ENCODE measurements at places on chromosomes 7 and 10. TPM values are rescaled to one million over a fixed set of nuclear protein-coding genes. Genes with fewer than 3 reads are reported as not detected.

DNA sequence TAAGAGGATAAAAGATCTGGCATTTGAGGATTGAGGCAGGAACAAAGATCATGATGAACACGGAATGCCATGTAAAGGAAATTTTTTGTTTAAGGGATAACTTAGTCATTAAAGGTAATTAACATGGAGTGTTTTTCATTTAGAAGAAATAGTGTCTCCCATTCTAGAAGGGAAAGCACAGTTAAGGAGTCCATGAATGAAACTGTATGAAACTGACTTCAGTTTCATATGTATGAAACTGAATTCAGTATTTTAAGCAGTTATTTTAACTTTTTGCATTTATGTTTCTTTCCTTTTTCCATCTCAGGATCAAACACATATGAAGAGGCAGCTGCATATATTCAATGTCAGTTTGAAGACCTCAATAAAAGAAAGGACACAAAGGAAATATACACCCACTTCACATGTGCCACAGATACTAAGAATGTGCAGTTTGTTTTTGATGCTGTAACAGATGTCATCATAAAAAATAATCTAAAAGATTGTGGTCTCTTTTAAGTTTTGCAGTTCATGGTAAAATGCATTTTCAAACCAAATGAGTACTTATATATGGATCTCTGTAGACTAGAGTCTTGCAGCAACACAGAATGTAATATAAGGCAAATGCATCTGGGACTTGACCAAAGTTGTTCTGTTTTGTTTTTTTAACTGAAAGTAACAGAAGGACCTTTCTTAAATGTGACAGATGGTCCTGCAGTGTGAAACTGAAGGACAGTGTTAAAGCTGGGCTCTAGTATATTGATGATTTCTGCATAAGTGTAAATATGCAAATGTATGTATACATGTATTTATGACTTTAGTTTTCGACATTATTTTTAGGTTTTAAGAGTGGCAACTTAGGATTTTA lies 82.6 kb downstream of the GNAI1 start:
- DNase-seq = no peak

DNA sequence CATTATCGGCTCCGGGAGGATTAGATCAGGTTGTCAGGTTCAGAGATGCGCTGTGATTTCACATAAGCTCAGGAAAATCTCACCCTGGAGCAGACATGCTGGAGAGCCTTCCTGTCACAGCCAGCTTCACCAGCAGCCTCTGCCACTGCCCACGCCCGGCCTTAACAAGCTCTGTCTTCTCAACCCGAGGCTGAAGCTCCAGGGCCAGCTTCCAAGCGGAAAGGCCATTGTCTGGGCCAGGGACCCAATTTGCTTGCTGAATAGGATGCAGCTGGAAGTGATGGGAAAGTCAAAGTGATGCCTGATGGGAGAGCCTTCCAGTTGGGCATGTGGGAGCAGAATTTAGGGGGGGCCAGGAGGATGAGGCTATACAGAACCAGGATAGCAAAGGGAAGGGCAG lies 36.3 kb downstream of the C10orf105 start:
- DNase-seq = no peak

DNA sequence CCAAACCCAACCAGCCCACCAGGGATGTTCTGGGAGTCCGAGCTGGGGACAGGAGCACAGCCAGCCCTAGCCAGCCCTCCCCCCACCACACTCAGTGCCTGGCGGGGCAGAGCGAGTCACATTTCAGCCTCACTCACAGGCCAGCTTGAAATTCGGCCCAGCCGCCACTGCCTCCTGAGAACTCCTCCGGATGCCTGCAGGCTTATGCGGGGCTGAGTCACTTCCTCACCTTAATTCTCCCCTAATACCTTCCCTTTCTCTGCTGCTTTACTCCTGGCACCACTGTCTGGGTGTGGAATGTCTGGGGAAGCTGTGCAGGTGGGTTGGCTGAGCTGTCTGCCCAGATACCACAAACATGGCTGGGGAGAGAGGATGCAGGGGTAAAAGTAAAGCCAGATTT lies 22.6 kb upstream of the DLG5 start:
- DNase-seq = no peak

GRCh38 chr10:28946479-28946878 lies 269.2 kb downstream of the BAMBI start:
- no peak for DNase-seq

- DNase-seq = no peak
These were observed 129.5 kb downstream of the KLF6 start for GRCh38 chr10:3655528-3655927.

- DNase-seq = no peak
These were observed 363.7 kb downstream of the ADRA2A start for GRCh38 chr10:111440501-111440900.

DNA sequence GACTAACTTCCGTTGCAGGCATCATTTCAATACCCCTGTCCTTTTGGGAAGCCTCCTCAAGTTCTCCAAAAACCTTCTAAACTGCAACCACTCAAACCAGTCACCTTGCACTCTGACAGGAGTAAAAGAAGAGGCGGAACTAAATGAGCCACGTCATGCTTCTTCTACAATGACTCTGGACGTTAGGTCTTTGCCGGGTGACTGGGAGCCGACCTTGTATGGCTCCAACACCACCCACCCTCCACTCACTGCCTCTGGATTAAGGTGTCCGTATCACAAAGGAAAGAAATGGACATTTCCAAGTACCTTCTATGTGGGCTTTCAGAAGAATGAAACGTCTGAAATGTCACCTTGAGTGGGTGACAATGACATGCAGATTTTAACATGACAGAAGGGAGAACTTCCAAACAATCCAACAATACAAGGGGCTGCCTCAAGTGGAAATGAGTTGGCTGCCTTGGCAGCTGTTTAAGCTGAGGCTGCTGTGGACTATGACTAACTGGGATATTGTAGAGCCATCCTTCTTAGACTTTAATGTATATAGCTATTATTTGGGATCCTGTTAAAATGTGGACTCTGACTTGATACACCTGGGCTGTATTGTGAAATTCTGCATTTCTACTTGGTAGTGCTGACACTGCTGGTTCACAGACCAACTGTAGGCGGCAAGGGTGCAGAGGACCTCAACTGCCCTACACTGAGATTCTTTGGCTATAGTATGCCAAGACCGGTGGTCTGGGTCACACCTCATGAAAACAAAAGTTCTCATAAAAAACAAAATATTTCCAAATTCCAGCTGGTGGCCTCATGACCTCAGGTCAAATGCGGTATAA lies 33.8 kb upstream of the PDLIM1 start:
- DNase-seq = no peak

The ELOVL3 gene
- total RNA-seq = not detected

DNA sequence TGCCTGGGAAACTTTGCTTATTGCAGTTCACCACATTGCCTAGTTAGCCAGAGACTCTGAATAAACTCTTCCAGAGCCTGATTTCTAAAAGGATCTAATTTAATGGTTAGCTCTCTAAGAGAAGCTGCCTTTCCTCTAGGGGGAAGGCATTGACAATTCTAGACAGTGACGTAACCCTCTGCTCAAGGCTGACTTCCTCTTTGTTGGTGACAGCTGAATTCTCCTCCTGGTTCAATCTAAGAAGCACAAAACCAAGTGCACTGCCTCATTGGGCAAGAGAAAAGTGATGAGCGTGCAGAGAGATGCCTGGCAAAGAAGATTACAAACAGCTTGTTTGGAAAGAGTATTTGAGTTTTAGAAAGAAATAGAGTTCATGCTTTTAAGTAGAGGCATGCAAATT lies 102.7 kb downstream of the MACC1 start:
- DNase-seq = no peak

DNA sequence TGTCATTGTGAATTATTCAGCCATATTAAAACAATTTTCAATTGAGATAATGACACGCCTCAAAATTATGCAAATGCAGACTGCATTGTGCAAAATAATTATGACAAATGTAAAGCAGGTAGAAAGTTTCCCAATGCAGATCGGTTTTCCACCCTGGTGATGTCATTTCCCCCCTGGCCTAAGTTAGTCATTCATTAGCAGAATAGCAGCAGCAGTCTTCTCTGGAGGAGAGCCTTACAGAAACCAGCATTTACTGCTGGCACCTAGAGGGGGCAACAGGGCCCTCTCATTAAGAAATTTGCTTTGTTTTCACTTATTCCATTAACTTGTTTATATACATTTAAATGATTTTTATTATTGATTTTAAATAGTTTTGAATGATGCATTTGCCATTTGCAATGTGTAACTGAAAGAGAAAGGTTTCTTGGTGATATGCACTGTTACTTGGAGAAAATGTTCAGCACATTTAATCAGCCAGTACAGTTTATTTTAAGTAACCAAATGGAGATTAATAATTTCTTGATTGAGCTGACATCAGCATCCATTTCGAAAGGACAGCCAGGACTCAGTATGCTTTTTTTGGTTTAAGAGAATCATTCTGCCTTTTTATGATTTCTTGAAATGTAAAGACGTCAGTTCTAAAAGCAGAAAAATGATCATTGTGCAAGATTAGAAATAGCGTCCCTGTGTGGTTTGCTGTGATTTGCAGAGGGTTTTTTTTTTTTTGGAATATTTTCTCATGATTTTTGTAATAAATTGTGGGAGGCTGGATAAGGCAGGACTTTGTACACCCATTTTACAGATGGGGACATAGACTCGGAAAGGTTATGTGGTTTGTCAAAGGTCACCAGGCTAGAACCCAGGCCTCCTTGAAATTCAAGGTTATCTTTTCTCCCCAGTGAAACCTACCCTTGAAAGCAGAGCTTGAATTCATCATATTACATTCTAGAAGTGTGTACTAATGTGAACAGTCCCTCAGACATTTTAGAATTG lies 3.5 kb downstream of the ARID5B start:
- no peak for DNase-seq

The AEBP1 gene
- total RNA-seq = 8.9 TPM

DNA sequence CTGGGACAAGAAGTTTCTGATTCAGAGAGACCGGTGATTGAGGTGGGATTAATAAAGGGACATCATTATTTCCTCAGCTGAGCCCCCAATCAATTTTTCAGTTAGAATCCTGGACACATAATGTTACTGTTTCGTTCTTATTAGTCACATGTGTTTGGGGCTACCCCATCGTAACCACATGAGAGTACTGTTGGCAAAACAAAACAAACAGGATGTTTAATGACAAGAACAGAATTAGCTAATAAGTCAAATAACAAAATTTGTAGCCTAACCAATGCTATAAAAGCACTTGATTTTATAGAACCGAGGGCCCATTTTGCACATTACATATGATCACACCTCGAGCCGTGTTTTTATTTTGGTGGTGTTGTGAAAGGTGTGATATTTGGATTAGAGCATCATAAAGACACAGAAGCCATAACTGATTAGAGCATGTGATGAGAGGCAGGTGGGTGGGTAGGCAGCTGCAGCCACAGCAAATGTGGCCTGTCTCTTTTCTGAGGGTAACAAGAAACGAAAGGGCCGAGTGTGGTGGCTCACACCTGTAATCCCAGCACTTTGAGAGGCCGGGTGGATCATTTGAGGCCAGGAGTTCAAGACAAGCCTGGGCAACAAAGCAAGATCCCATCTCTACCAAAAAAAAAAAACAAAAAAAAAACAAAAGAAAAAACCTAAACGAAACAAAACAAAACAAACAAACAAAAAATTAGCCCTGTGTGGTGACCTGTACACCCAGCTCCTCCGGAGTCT lies 1.8 kb upstream of the VWC2 start:
- DNase-seq = no peak

- DNase-seq = no peak
These were observed 219.6 kb downstream of the CACNB2 start for GRCh38 chr10:18359812-18360211.

- DNase-seq = no peak
These were observed 35.5 kb upstream of the KDM7A start for GRCh38 chr7:140212100-140212881.

DNA sequence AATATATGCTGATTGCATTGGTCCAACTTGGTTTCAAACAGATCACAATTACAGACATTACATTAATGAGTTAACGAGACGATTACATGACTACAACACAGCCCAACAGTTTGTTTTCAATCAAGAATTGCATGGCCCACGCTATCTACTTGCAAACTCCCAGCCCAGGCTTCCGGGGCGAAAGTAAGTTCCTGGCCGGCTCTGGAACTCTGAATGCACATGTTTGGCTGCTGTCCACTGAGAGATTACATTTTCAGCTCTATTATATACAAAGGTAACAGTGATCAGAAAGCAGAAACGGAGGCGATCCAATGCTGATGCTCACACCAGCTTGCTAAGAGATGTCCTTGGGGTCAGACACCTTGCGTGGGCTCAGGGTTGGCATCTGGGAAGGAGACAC lies 206.3 kb downstream of the FANK1 start:
- DNase-seq = no peak

GRCh38 chr10:3169673-3170072 lies 2.9 kb downstream of the PITRM1 start:
- no peak for DNase-seq

- no peak for DNase-seq
These were observed 7.0 kb upstream of the MUC17 start for GRCh38 chr7:101012931-101013330.

DNA sequence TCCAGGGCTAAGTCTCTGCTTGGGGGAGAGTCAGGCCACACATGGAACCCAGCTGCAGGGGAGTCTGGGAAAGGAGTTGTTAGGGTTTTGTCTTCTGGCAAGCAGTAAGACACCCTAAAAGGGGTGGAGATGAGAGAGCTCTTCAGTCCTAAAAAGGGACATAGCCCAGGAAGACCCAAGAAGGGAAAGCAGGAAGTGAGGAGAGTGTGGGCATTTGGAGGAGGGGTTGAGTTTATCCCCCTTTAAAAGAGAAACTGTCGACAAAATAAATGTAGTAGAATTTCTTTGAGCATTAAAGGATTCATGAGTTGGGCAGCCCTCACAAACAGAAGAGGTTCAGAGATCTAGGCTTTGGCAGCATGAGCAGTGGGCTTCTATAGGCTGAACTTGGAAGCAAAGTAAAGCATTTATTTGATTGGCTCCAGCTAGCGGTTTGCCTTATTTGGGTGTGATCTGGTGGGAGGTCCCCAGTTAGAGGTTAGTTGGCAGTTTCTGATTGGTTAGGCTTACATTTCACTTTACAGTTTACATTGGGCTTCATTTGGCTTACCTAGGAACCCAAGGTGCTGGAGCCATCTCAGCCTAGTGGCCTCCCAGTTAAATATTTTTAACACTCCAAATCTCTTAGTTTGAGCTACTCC lies 246.7 kb downstream of the CAMK1D start:
- no peak for DNase-seq

DNA sequence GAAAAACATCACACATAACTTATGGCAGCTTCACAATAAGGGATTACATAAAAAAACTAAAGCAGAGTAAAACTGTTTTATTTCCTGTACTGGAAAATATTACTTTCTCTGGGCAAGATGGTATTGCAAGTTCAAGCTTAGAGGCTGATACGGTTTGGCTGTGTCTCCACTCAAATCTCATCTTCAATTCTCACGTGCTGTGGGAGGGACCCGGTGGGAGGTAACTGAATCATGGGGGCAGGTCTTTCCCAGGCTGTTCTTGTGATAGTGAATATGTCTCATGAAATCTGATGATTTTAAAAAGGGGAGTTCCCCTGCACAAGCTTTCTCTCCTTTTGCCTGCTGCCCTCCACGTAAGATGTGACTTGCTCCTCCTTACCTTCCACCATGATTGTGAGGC lies 5.1 kb upstream of the LRRC27 start:
- DNase-seq = no peak

GRCh38 chr10:122050811-122051210 lies 61.8 kb downstream of the TACC2 start:
- no peak for DNase-seq
